ENCODE measurements at places on chromosomes 12 and 14.

DNA sequence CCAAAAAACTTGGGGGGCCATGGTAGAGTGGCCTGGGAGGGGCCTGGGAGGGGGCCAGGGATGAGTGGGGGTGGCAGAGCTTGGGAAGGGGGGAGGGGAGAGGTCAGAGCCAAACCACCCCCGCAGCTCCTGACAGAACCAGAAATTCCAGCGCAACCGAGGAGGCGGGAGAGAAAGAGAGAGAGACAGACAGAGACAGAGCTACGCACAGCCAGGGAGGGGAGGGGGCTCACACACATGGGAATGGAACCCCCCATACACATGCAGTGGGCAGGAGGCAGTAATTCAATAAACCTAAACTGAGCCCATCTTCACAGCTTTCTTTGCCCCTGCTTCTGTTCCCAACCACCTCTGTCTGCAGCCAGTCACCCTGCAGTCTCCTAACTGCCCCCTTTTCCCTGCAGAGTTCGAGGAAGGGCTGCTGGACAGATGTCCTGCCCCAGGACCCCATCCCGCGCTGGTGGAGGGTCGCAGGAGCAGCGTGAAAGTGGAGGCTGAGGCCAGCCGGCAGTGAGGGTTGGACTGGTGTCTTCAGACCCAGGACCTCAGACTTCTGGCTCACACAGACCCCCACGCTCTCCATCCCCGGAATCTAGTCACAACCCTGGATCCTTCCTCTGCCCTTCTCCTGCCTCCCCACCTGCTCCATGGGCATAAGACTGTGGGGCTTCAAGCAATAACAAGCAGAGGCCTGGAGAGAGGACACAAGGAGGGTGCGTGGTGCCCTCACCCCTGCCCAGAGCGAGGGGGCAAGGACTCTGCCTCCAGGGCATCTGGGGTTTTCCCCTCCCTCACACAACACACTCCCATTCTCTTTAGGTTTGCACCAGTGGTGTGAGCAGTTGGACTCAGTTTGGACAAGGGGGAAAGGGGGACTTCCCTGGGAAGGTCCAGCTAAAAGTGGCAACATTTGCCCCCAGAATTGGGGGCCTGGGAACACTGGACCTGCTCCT is 5.6 kb downstream of the NAB2 start:
- DNase-seq: no peak

DNA sequence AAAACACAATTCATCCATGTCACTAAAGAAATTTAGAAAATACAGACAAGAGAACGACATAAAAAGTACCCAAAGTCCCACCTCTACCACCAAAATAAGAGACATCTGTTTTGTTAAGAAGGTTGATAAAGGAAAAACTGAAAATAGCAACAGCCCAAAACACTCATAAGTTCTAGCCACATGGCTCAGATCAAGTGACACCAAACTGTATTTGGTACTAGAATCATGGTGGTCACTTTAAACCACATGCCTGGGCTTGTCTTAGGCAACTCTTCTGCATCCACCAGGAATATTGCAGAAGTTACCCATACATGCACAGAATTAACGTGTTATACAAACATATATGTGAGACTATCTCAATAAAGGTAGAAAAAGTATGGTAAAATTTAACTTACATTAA is 78.2 kb upstream of the GTF2A1 start:
- DNase-seq: no peak

DNA sequence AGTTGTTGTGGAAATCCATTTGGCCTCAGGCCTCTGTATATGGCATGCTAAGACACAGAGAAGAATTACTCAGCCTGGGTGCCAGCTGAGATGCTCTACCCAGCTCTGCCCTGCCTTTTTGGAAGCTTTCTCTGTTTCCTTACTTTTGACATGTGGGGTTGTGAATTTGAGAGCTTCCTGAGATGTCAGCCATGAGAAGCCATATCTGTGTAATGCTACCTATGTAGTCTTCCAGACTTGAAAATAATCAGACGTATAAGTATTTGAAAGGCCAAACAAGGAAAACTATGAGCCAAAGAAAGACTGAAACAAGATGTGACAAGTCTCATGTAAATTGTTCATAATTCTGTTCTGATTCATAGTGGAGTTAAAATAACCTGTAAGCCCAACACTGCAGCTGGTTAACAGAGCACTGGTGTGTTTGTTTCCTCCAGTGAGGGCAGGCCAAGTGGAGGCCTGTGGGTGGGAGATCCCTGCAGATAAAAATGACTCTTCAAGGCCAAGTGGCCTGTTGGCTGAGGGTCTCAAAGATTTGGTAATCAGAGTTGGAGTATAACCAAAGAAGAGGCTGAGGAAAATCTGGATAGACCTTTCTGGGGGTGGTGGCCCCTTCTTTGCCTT is 94.0 kb downstream of the TMX1 start:
- DNase-seq: no peak

DNA sequence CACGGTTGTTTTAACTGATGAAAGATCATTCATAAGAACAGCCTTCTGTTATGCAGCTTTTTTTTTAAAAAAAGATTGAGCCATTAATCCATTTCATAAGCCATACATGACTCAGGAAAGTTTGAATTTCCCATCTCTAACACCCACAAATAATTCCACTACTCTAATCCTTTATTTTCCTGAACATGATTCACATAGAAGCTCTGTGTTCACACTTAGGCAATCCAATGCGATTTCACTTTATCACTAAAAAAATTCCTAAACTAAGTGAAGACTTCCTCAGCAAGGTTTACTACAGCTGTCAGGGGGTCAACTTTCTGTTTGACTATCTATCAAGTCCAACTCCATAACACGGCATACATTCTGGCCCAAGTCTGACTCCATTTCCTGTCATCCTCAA is 25.9 kb downstream of the PKP2 start:
- no peak for DNase-seq

DNA sequence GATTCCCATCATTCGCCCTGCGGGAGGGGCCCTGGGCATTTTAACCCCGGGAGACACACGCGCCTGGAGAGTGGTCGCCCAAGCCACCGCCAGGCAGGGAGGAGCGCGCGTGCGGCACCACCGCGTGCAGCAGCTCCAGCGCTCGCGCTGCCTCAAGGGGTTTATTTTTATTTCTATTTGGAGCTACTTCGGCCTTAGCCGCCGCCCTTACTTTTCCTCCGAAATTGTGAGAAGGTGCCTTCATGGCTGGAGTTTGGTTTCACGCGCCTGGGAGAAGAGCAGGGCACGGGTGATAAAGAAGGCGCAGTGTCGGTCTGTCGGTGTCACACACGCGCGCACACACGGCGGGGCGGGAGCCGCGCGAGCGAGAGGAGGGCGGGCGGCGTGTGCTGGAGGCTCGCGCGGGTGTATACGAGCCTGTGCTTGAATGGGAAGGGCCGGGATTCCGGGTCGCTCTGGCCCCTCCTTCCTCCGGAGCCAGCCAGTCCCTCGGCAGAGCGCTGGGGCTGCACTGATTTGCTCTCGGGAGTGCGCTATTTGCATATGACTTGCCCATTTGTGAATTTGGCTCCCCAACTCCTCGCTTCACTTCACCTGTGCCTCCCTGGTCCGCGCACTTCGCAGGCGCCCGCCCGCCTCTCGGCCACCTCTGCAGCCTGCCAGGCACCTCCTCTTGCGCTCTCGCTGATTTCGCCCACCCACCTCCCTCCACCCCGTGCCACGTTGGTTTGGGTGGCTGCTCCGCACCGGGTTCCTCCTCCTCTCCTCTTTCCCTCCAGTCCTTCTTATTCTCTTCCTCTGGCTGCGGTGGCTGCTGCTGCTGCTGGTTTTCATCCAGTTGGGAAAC is 932.3 kb downstream of the DIO2 start:
- peak; percentile 58 for DNase-seq

Data from HS-5 (cell line).